ENCODE measurements at places on chromosomes 16 and 17. TPM values are rescaled to one million over a fixed set of nuclear protein-coding genes. Genes with fewer than 3 reads are reported as not detected.

LITAFD gene
- total RNA-seq: not detected

DNAAF1 gene
- total RNA-seq: 0.38 TPM

FAHD1 gene
- 24.0 TPM for total RNA-seq

TBX6 gene
- total RNA-seq: 0.22 TPM

MFSD6L gene
- 0.12 TPM for total RNA-seq

SOST gene
- not detected for total RNA-seq

KRTAP9-2 gene
- total RNA-seq: not detected

NUTF2 gene
- total RNA-seq: 224 TPM

DLX3 gene
- total RNA-seq: 1.00 TPM

ALDH3A2 gene
- 13.8 TPM for total RNA-seq

CCDC200 gene
- total RNA-seq: not detected

FOXL1 gene
- 8.1 TPM for total RNA-seq

NUPR1 gene
- 3.8 TPM for total RNA-seq

SLC52A1 gene
- total RNA-seq: not detected

UTS2R gene
- not detected for total RNA-seq

SLC2A4 gene
- 0.30 TPM for total RNA-seq

DDX52 gene
- 55.1 TPM for total RNA-seq

FA2H gene
- total RNA-seq: 0.14 TPM

CLEC18B gene
- 4.9 TPM for total RNA-seq

CAMTA2 gene
- 43.1 TPM for total RNA-seq

KRT32 gene
- not detected for total RNA-seq

PPY gene
- total RNA-seq: not detected

AXIN2 gene
- 8.9 TPM for total RNA-seq

SMPD3 gene
- 0.34 TPM for total RNA-seq

TSNAXIP1 gene
- 1.3 TPM for total RNA-seq

CNTROB gene
- 25.3 TPM for total RNA-seq

TCAP gene
- total RNA-seq: 1.4 TPM

GGT6 gene
- not detected for total RNA-seq

RPL13 gene
- 1,239 TPM for total RNA-seq

MT1A gene
- total RNA-seq: not detected

TMEM95 gene
- total RNA-seq: 0.30 TPM

FN3K gene
- 4.1 TPM for total RNA-seq

UBE2O gene
- total RNA-seq: 26.0 TPM

ATP2A3 gene
- total RNA-seq: 1.5 TPM

ZG16 gene
- total RNA-seq: not detected

KCNJ2 gene
- 10.2 TPM for total RNA-seq

C1QL1 gene
- total RNA-seq: not detected

PPL gene
- 5.8 TPM for total RNA-seq

SMIM5 gene
- 0.07 TPM for total RNA-seq

KIF18B gene
- total RNA-seq: 0.82 TPM

EPN2 gene
- total RNA-seq: 48.7 TPM

MRPS34 gene
- total RNA-seq: 74.0 TPM

ITGAD gene
- not detected for total RNA-seq

TBC1D26 gene
- total RNA-seq: 0.14 TPM

CCL17 gene
- total RNA-seq: not detected

ADAMTS18 gene
- total RNA-seq: 2.5 TPM

KARS1 gene
- total RNA-seq: 155 TPM

IRF8 gene
- total RNA-seq: 0.41 TPM

HS3ST3A1 gene
- total RNA-seq: 7.6 TPM

VMP1 gene
- total RNA-seq: 288 TPM

MYH11 gene
- 1.7 TPM for total RNA-seq

SYNGR3 gene
- total RNA-seq: 6.0 TPM

RGS9 gene
- 8.6 TPM for total RNA-seq

LGALS9B gene
- not detected for total RNA-seq

OR4D1 gene
- total RNA-seq: not detected

FZD2 gene
- 95.7 TPM for total RNA-seq

IL17C gene
- 0.36 TPM for total RNA-seq

TRIM47 gene
- total RNA-seq: 5.6 TPM

Measured in astrocyte (in vitro differentiated cells and primary cell).